ENCODE measurements at places on chromosomes 16 and 17. TPM values are rescaled to one million over a fixed set of nuclear protein-coding genes. Genes with fewer than 3 reads are reported as not detected.
A peak's percentile ranks its signal among the peaks of the same experiment; 100 is the strongest.

GRCh38 chr17:9658593-9659211, 13.4 kb downstream of the USP43 start:
- no peak for DNase-seq

DNA sequence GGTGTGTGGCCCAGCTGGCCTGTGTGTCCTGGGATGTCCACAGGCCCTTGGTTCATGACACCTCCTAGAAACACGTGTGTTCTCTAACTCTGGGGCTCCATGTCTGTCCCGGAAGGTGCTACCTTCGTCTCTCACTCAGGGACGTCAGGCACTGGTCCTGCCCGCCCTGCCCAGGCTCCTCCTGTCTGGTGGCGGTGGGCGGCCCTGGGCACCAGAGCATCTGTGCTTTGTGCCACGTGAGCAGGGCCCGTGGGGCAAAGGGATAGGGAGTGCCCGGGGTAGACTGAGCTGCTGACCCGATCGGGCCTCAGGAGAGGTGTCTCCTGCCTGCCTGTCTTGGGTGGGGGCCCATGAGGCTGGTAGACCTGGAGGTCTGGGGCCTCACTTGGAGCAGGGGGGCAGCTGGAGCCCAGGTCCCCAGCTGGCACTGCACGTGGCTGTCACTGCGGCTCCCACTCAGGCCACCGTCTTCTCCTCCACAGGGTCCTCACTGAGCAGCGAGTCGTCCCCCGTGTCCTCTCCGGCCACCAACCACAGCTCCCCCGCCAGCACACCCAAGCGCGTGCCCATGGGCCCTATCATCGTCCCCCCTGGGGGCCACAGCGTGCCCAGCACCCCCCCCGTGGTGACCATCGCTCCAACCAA, 35.1 kb downstream of the GSE1 start:
- no peak for DNase-seq

DNA sequence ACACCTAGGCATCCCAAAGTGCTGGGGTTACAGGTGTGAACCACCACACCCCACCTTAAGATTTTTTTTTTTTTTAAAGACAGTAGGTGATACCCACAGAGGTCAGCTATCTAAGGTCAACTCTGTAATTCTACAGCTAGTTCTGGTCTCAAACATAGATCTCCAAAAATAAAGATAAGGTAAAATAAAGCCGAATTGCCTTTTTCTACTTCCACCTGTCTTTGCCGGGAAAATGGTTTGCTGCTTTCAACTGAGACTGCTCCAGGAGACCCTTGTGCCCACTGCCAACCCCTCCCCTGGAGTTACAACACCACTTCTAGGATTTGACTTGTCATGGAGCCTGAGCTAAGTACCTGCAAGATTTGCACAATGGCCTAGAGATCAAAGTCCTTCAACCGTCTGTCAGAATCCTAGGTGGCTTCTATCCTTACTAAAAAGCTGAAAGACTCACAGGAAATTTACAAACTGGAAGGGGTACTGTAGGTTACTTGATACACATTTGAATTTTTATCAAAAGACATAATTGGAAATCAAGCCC, 4.7 kb upstream of the CNOT1 start:
- no peak for DNase-seq

- peak; percentile 16 for DNase-seq
Measured at GRCh38 chr17:29107933-29108822, 65.2 kb downstream of the PIPOX start.

GRCh38 chr16:24858219-24859041, 12.7 kb downstream of the SLC5A11 start:
- peak; percentile 25 for DNase-seq

DNA sequence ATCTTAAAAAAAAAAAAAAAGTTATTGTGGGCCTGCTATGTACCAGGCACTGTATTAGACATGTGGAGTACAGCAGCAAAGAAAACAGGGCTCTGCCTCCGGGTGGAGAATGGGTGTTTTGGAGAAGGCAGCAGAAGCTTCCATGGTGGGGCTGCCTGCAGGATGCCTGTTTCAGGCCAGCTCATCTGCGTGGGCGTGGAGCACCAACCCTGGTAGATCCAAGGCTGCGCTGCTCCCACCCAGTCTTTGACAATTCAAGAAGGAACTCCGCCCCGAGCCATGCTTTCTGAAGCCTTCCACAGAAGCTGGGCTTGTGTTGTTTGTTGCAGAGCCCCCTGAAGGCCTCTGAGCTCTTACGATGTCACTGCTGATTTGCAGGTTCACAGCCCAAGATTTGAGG, 23.2 kb upstream of the CACNG1 start:
- DNase-seq, result no peak

DNA sequence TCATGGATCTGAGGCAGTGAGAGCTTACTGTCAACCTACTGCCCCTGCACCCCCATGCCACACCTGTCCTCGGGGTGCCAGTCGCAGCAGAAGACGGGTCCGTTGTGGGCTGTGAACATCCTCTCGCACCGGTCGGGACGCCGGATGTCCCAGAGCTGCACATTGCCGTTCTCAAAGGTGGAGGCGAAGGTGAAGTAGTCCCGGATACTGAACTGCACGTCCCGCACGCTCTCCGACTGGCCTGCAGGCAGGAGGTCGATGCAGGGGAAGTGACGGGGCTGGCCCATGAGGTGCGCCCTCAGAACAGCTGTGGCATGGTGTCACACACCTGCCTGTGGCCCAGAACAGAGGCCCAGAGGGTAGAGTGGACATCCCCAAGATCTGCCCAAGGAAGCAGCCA, 2.7 kb downstream of the WDR24 start:
- DNase-seq, result no peak

DNA sequence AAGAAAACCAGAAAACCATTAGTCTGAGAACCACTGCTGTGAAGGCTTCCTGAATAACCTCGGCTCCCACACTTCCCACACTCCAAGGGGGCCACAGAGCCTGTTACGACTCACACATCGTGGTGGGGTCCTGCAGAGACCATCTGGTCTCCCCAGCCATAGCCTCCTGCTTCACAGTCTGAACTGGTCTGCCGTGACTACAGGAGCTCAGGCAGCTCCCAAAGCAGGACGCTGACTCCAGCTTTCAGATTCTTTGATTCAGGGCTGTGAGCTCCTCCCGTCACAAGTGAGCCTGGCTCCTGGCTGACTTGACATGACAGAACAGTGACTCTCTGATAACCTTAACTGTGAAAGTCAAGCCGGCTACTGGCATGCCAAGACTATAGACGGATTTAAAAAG, 37.8 kb downstream of the CYB5D2 start:
- no peak for DNase-seq

- no peak for DNase-seq
Measured at GRCh38 chr17:72351884-72352346, 231.1 kb downstream of the SOX9 start.

ST6GALNAC1 gene
- not detected for total RNA-seq

NTN3 gene
- under 0.01 TPM for total RNA-seq

ABCC11 gene
- not detected for total RNA-seq

All from dermis microvascular lymphatic vessel endothelial cell (primary cell).